ENCODE measurements at places on chromosomes 6 and 20.
A peak's percentile ranks its signal among the peaks of the same experiment; 100 is the strongest.

DNA sequence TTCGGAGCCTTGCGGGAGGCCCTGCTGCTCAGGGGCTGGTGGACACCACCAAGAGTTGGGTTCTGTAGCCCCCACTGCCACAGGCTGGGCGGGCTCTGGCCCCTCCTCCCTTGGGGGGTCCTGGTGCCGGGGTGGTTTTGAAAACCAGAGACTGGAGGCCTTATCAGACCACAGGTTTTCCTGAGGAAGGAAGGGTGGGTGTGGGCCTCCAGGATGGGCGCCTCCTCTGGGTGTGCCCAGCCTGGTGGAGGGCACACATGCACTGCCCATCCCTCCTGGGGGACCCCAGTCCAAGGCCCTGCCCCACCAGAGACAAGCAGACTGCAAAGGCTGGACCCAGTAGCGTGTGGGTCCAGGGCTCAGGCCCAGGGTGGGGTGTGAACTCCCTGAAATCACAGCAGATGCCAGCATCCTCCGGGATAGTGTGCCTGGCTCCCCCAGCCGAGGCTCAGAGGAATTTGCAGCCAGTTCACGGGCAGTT is 13.5 kb upstream of the ZBTB46 start:
- no peak for DNase-seq

DNA sequence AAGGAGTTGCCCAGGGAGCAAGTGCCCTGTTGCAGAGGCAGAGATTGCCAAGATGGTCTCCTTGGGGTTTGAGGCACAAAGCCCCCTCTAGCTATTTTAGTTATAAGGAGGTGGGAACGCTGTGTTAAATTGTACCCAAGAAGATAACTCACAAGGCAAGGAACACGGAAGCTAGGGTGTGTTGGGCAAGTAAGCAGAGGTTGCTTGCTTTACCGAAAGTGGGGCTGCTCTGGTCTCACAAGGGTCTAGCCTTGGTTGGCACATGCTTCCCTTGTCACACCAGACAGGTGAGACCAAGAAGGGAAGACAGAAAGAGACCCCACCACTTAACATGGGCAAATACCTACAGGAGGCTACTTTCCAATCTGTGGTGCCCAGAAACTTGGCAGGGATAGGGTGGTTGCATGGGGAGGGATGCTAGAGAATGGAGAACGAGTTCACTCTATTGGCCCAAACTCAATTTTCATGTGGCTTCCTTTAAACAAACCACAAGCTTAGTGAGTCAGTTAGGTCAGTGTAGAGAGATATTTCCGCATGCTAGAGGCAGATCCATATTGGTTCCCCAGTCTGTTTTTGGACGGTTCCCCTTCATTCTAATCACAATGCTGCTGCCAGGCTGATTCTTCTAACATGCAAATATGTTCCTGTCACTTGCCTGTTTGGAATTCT is 42.4 kb downstream of the PLAGL1 start:
- DNase-seq, result no peak

DNA sequence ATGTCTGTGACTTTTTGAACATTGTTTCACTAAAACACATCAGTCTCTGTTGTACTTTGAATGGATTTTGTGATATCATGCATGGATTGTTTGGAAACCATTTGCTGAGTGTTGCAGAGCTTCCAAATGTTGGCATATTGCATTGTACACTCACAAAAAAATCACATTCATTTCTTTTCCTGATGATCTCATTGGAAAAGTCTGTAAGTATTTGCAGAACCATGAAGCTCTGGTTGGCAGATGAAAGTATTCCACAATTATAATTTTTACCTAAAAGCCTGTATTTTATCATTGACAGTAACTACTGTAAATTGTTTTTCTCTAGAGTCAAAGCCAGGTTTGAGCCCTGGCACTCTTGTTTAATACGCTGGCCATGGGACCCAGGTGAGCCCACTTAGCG is 42.1 kb downstream of the VAPB start:
- DNase-seq, result no peak

GRCh38 chr6:6891125-6891721 is 216.5 kb upstream of the RREB1 start:
- DNase-seq, result no peak

GRCh38 chr6:107444277-107444676 is 15.1 kb downstream of the PDSS2 start:
- DNase-seq, result no peak

- DNase-seq, result peak; percentile 30
Measured at GRCh38 chr6:113668641-113669408, 188.3 kb upstream of the MARCKS start.

DNA sequence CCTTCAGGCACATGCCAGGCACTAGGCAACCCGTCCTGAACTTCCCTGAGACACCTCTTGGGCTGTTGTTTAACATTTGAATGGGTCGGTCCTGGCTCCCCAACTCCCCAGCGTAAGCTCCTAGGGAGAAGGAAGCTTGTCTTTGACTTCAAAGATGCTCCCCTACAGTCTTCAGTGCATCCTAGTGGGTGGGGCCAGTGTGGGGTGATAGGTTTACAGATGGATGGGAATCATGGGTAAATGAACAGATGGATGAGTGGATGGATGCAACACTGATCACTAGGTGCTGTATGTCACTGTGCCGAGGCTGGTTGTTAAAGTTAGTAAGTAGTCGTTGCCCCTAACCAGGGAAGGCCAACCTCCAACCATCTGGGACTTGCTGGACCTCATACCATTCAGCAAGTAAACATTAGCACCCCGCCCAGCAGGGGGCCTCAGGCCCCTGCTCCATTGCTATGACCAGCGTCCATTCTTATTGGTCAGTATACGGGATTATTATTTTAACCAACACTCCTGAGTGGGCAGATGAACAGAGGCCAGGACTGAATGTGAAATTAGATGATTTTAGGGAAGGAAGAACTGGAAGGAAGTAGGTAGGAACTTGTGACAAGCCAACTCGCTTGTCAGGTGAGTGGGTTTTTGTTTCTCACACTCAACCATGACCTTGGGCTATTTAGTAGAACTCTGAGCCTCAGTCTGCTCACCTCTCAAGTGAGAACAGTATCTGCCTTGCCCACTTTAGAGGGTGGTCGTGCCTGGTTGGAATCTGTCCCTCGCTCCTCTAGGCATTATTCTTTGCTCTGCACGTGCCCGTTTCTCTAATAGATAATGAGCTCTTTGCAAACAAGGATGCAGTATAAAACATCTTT is 82.9 kb upstream of the FOXP4 start:
- peak; percentile 81 for DNase-seq

All from GM13976 (cell line).